ENCODE measurements at places on chromosomes 12 and 14.

DNA sequence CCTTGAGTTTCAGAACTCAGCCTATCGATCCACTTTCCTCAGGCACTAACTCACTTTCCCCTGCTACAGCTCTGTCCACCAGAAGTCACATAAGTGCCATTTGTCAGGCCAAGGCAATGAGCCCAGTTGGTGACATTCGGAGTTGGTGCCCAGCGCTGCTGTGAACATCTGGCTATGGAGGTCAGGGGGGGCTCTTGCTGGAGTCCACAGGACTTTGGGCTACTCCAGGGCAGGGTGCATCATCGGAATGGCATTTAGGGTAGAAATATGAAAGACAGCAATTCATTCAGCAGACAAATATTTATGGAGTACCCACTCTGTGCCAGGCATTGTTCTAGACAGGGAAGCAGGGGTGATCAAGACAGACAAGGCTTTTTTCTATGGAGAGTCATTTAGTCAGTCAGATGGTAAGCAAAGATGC is 1.5 kb upstream of the PPP1CC start:
- peak; percentile 11 for DNase-seq

- peak; percentile 20 for DNase-seq
Measured at GRCh38 chr14:32564596-32564995, 235.5 kb downstream of the AKAP6 start.

- DNase-seq: no peak
Measured at GRCh38 chr12:234019-234418, 20.1 kb upstream of the SLC6A12 start.

GRCh38 chr14:56173365-56173922 is 55.2 kb downstream of the PELI2 start:
- no peak for DNase-seq

GRCh38 chr12:71871116-71871515 is 31.6 kb downstream of the TBC1D15 start:
- DNase-seq: no peak

GRCh38 chr12:89951050-89951693 is 242.5 kb upstream of the ATP2B1 start:
- DNase-seq: no peak

DNA sequence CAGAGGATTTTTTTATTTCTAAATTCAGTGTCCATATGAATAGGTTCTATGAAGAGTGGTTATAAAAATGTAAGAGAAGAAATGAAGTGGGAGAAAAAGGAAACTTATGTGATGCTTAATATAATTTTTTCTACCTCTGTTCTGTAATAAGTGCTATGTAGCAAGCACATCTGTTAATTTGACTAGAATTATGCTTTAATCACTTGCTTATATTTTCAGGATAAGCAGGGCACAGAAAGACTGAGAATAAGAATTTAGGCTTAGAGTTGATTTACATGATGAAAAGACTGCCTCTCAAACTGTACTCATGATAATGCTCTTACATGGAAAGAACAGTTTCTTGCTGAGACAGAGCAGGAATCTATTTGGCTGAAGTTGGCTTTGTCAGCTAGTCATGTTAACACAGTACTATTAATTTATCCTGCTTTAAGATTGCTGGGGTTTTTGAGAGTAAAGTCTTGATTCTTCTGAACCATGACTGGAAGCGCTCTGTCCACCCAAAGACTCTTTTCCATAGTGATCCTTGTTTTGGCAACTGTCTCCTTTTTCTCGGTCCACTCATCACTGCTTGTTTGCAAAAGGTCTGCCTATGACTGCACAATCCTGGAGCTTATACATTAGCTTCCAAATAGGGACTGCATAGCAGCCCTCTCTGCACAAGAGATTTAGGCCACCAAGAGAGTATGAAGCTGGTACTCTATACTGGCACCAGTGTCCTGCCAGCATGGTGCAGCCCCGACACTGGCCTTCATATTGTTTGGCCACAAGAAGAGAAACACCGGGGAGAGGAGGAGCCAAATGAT is 98.8 kb downstream of the AKAP6 start:
- DNase-seq: no peak

- DNase-seq: no peak
Measured at GRCh38 chr12:33223956-33224355, 215.7 kb downstream of the SYT10 start.

DNA sequence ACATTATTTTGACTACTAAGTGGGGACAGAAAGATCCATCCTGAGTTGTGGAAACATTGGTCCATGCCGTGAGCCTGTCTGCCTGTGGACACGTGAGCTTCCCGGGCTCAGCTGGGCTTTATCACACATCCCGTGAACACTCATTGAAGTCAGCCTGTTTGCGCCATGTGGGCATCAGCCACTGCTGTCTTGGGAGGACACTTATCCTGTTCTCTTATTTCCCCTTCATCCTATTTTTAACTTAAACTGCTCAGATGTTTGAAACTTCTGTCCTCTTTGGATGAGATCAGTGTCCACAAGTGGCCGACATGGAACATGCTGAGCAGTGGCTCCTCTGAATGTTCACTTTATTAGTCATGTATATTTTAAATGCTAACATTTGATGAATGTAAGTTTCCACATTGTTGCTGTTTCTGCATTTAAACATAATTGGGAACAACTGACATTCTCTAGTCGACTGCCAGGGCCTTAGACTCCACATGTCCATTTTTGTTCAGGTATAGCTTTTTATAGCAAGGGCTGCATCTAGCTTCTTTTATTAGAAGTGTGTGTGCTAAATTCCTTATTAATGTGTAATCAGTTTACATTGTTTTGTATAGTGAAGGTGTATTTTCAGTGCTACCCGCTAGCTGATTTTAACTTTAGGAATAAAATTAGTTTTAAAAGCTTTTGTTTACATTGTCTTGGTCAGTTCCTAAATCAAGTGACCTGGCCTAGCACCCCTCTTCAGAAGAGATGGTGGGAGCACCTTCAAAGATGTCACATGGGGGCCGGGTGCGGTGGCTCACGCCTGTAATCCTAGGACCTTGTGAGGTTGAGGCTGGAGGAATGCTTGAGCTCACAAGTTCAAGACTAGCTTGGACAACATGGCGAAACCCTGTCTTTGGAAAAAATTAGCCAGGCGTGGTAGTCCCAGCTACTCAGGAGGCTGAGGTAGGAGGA is 24.0 kb downstream of the RNF34 start:
- DNase-seq: no peak

GRCh38 chr12:60251091-60251490 is 655.3 kb downstream of the SLC16A7 start:
- DNase-seq: no peak

DNA sequence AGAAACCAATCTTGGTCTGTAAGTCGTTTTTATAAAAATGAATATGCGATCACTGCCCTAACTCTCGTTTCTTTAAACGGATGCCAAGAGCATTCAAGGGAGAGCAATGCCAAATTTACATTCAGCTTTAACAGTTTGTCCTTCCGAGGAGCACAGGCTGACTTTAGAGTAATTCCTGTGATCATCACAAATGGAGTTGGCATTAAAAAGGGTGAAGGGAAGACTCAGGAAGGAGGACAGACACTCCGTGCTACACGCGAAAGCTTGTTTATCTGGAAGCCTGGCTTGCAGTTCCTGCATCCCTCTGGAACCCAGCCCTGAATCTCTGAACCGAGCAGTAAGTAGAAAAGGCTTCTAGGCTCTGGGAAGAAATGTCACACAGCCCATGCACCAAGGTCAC is 78.4 kb downstream of the PAPOLA start:
- DNase-seq: no peak

GRCh38 chr12:113500782-113501311 is 29.2 kb upstream of the LHX5 start:
- no peak for DNase-seq

GRCh38 chr14:69772082-69773017 is 5.4 kb downstream of the SRSF5 start:
- DNase-seq: no peak

DNA sequence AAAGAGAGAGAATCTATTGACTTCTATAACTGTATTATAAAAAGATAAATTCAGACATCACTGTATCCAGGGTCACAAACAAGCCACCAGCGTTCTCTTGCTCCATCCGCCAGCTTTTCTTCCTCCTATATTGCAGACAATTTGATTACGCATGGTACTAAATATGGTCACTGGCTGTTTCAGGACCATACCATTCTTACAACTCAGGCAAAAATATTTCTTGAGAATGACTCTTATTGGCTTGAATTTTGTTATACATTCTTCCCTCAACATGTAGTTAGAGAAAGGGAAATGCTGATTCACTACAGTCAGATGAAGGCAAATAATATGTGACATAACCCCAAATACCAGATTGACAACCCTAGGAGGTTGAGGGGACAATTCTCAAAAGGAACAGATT is 101.3 kb downstream of the SLC6A15 start:
- no peak for DNase-seq

DNA sequence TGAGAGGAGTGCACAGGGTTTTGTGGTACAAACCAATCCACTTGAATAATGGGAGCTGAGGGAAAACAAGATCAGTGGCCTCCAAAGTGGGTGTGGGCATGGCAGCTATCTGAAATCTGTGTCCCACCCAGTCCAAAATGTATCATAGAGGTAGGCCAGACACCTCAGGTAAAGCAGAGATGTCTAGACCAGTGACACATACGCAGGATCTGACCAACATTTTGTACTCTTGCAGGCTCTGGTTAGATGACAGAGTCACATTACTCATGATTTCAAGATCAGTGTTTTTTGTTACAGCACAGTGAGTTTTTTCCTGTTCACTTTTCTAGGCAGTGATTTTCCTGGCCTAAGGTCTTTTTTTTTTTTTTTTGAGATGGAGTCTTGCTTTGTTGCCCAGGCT is 211.8 kb downstream of the PCNX1 start:
- no peak for DNase-seq

DNA sequence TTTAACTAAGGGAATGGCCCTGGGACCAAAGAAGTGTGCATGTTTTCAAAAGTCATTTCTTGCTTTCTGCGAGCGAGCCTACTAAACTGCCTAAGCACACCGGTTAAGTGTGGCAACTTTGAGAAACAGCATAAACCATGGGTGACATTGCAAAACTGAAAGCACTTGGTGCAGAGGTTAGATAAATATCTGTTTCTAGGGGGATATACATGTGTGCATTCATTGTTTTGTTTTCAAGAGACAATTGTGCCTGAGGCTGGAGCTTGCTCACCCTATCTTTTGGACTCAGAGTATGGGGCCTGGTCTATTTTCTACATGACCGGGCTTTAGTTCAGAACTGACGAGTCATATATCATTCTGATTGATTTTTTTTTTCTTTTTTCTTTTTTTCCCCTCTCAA is 923.4 kb downstream of the NRXN3 start:
- DNase-seq: no peak

GRCh38 chr12:108856428-108857157 is 790 bp downstream of the SSH1 start:
- DNase-seq: no peak

DNA sequence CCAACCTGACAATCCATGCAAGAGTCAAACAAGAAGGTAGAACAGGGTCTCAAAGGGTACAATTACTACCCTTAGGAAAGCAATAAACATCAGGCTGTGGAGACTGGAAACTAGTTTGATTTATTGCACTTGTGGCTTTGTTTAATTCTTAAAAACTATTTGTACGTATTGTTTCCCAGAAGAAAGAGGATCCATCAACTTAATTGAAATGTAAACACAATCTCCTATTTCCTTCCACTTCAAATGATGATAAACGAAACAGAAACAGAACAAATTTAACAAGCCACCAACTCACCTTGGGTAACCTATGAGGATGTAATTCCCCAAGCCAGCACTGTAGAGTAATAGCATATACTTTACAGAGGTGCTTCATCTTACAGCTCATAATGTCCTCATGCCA is 8.0 kb downstream of the STXBP6 start:
- no peak for DNase-seq

DNA sequence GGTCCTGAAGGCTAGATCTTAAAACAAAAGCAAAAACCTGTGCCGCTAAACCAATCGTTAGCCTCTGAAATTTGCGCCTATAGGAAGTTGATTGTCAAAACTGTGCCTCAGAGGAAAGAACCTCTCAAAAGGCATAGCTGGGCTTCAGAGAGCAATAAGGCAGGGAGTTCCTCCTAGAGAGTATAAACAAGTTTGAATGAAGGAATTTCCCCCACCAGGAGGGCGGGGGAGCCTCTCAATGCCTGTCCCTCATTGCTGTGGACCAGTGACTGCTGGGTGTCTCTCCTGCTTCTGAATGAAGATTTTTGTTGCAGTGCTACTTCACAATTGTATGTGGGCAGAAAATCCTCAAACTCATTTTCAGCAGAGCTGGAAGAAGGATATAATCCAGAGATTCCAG is 88.6 kb downstream of the KCNK10 start:
- DNase-seq: no peak

DNA sequence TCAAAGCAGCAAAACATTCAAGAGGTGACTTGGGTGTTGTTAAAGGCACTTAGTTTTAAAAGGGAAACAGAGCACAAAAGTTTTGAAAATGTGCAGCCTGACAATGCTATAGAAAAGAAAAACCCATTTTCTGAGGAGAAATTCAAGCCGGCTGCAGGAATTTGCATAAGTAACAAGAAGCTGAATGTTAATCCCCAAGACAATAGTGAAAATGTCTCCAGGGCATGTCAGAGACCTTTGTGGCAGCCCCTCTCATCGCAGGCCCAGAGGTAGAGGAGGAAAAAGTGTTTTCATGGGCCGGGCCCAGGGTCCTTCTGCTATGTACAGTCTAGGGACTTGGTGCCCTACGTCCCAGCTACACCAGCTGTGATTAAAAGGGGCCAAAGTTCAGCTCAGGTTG is 167.9 kb downstream of the PPFIA2 start:
- DNase-seq: no peak

GRCh38 chr12:32918890-32919801 is 22.6 kb upstream of the PKP2 start:
- no peak for DNase-seq

- DNase-seq: peak; percentile 13
Measured at GRCh38 chr14:65359503-65359902, 53.0 kb upstream of the FUT8 start.

GRCh38 chr12:46892034-46892705 is 66.4 kb upstream of the SLC38A4 start:
- DNase-seq: no peak

DNA sequence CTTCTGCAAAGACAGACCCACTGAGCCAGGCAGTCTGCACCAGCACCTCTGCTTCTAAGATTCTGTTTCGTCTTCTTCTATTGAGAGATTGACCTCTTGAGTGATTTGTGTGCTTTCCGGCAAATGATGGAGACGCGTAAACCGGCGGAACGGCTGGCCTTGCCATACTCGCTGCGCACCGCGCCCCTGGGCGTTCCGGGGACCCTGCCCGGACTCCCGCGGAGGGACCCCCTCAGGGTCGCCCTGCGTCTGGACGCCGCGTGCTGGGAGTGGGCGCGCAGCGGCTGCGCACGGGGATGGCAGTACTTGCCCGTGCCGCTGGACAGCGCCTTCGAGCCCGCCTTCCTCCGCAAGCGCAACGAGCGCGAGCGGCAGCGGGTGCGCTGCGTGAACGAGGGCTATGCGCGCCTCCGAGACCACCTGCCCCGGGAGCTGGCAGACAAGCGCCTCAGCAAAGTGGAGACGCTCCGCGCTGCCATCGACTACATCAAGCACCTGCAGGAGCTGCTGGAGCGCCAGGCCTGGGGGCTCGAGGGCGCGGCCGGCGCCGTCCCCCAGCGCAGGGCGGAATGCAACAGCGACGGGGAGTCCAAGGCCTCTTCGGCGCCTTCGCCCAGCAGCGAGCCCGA is 703 bp downstream of the ASCL4 start:
- DNase-seq: no peak

- DNase-seq: no peak
Measured at GRCh38 chr12:50019524-50019923, 5.8 kb downstream of the RACGAP1 start.

Data from kidney capillary endothelial cell (primary cell).